ENCODE measurements at places on chromosomes 2 and 18.

DNA sequence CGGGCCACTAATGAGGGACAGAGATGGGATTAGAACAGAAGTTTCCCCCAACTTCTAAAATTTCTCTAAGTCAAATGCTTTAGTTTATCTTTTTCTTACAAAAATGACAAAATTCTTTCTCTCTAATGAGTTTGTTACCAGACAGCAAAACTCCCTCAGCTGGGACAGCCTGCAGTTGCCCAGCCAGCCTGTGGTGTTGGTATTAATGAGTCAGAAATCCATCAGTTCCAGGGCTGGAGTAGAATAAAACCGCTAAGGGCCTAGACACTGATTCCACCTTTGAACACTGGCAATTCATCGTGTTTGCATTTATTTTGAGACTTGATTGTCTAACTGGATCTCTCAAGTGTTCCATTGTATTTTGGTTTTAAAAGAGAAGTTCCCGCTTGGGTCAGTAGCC, 38.3 kb upstream of the SMAD2 start:
- DNase-seq = no peak

- no peak for DNase-seq
Measured at GRCh38 chr2:69716555-69717120, 25.3 kb upstream of the ANXA4 start.

DNA sequence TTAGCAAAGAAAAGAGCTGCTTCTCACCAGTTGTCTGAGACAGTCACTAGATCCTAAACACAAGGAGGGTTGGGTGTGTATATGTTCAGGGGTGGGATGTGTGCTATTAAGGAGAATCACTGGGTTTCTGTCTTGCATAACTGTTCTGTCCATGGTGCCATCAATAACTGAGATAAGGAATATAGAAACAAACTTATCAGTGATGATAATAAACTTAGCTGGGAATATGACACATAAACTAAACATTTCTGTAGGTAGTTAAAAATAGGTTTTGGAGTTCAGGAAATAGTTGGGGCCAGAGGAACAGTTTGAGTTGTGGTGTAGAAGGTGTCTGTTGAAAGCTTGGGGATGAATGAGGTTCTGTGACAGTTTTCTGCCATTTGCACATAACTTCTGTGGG, 17.4 kb downstream of the NAPG start:
- DNase-seq = no peak

DNA sequence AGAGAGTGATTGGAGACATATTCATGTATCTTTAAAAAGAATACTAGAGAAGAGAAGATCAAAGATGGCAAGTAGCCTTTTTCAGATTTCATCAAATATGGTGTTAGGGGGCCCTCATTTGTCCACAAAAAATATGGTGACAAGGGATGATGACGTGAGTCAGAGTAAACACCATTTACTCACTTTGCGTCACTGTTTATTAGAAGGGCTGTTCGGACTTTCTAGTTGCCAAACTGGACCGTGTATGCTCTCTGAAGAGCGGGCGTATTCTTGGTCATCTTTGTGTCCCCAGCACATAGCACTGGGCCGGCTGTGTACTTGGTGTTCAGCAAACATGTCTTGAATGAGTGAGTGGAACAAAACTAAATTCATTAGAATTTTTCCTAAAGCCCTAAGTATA, 37.5 kb downstream of the TTC39C start:
- DNase-seq = no peak

- no peak for DNase-seq
Measured at GRCh38 chr2:63827749-63828148, 13.9 kb upstream of the UGP2 start.

DNA sequence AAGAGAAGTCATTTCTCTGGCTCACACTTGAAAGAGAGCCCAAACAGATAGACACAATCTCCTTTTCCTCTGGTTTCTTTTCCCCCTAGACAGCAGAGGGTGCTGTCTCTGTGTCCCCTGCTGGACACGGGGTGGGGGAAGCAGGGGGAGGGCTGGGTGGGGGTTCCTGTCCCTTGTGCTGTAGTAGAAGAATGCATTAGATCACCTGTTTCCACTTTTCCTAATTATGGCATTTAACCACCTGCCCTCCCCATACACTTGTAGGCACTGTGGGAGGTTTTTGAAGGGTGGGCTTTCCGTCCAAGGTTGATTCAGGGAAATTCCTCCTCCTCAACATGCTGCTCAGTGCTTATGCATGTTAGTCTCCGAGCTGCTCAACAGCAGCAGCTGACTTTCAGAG, 206.2 kb upstream of the EPAS1 start:
- DNase-seq = no peak

DNA sequence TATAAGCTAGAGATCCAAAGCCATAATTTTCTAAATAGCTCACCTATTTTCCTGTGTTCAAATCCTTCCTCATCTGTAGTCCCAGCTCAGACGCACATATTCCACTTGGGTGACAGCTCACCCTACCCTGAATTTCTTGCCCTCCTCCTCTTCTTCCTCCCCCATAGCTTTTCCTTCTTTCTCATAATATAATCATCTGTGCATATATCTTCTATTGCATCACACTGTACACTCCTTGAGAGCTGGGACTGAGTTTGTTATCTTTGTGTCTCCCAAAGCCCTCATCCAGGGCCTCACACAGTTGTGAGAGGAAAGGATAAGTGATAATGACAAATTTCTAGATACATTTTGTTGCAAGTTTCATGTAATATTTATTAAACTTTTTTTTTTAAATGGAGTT, 55.9 kb upstream of the RTN4 start:
- no peak for DNase-seq

- DNase-seq = no peak
Measured at GRCh38 chr2:53938904-53939303, 31.9 kb downstream of the PSME4 start.

- DNase-seq = no peak
Measured at GRCh38 chr2:11347403-11347959, 3.0 kb upstream of the ROCK2 start.

- DNase-seq = no peak
Measured at GRCh38 chr2:174745142-174745541, 19.1 kb downstream of the CHRNA1 start.

DNA sequence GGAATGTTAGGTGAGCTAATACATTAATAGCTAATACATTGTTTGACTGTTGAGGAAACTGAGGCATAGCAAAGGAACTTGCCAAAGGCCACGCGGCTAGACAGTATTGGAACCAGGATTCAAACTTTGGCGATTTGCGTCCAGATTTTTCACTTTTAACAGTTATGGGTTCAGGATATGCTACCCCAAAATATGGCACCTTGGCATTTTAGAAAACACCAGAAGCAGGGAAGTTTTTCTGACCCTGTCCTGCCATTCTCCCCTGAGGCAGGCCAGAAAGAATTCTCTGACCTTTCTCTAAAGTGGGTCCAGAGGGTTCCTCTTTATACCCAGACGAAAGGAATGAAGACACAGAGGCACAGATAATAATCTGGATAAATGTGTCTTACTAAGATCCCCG, 166.9 kb downstream of the MYCN start:
- DNase-seq = no peak

DNA sequence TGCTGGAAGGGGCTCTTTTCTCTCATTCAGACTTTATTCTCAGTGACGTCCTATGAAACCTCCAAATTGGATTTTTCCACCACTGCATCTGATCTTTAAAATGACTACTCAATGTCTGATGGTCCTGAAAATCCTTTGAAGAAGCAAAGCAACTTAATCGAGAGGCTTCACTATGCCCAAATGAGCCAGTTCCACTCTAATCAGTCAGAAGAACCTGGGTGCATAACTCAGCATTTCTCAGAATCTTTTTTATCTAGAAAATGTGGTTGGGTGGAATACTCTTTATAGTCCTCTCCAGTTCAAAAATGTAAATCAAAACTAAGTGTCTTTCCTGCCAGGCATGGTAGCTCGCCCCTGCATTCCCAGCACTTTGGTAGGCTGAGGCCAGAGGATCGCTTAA, 60.7 kb downstream of the PRELID3A start:
- DNase-seq = no peak

All from hippocampal formation (tissue), 2 donors.